ENCODE measurements at places on chromosomes 7 and 10.

- DNase-seq: no peak
Observed at GRCh38 chr10:31166606-31167005, 134.9 kb upstream of the ZNF438 start.

- DNase-seq: no peak
Observed at GRCh38 chr7:68381731-68382130, 1216.5 kb upstream of the AUTS2 start.

DNA sequence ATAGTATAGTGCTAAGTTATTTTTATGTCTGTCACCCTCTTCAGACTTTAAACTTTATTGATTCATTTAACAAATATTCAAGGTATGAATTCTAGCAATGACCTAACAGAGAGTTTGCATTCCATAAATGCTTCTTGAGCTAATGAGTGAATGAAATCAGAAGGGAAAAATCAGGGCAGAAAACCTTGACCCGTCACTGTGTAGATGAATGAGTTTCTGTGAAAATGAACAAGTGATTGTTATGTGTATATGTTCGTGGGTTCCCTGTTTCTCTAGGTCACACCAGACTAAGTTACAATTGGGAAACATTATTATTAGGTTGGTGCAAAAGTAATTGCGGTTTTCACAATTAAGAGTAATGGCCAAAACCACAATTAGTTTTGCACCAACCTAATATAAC is 30.1 kb downstream of the APBB1IP start:
- DNase-seq: peak; percentile 92

DNA sequence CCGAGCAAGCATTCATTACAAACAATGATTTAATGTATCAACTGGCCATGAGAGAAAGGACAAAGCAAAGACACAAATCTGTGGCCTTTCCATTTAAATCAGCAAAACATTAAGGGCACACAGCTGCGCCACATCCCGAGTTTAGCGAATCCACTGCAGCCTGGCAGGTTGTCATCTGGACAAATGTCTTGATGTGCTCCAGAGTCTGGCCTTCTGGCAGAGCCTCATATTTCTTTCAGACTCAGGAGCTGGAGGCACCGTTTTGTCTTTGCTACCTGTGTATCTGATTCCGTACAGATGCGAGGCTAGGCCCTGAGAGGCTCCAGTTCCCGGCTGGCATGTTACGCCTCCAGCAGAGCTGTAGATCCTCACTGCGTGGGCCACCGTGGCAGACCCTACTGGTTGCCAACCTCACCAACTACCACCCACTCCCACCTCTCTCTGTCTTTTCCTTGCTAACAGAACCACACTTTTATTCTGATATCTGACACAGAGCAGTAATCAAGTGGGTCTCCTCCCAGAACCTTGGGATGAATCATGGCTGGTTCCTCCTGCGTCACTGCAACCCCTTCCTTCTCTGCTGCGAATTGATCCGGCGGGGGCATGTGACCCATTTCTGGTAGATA is 40.9 kb upstream of the EFCAB10 start:
- DNase-seq: no peak

DNA sequence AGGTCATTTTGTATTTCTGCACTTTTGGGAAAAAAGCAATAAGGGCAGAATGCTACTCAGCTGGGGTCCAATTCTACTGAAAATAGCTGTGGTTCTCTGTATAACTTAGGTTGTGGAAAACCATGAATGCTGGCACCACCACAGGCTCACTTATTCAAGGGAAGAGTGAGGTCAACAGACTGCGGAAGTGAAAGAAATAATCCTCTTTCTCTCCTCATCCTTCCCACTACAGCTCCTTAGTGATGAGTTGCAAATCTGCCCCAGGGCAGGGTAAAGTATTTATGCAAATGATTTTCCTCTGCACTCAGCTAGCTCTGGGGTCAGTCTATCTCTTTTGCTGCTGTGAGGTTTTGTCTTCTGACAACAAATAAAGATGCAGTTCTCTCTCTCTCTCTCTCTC is 74.1 kb upstream of the PTPRZ1 start:
- DNase-seq: no peak

- no peak for DNase-seq
Observed at GRCh38 chr7:30750683-30751650, 968 bp upstream of the INMT start.

DNA sequence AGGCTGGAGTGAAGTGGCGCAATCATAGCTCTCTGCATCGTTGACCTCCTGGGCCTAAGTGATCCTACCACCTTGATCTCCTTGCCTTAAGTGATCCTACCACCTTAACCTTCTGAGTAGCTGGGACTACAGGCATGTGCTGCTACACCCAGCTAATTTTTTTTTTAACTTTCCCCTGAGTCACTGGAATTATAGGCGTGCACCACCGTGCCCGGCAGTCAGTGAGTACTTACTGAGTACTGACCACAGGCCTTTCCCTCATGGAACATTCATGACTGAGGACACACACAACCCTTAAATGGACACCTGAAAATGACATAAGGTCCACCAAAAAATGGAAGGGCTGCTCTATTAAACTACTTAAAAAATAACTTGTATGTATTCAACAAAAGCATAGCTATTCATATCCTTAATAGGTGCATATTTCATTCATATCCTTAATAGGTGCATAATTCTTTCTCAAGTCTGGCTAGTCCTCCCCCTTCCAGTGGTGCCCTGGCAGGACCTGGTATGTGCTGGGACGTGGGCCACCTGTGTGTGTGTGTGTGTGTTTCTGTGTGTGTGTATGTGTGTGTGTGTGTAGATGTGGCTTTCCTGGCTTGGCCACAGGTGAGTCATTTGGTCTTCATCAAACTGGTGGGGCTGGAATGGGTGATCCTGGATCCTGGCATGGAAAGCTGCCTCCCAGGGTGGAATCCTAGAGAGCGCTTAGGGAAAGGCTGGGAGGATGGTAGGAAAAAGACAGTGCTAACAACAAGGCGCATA is 3.5 kb downstream of the FAM180A start:
- no peak for DNase-seq

All from kidney glomerular epithelial cell (primary cell).